Mucosa of descending colon (tissue), 3 donors: ENCODE measurements at places on chromosomes 12 and 14. TPM values are rescaled to one million over a fixed set of nuclear protein-coding genes. Genes with fewer than 3 reads are reported as not detected.

ANKRD33 gene
- 0.46 TPM for total RNA-seq

ERP27 gene
- 5.6 TPM for total RNA-seq

WNT1 gene
- total RNA-seq, result not detected

CPSF2 gene
- 33.4 TPM for total RNA-seq

IFI27 gene
- 427 TPM for total RNA-seq

TRHDE gene
- 11.2 TPM for total RNA-seq

RIC8B gene
- total RNA-seq, result 15.2 TPM

IL26 gene
- not detected for total RNA-seq

SLC38A6 gene
- 7.4 TPM for total RNA-seq

CLEC4D gene
- total RNA-seq, result 0.39 TPM

C12orf50 gene
- not detected for total RNA-seq

GPRC5A gene
- 320 TPM for total RNA-seq

FOS gene
- 292 TPM for total RNA-seq

KRT75 gene
- total RNA-seq, result not detected

KCNA5 gene
- 0.20 TPM for total RNA-seq

ATG2B gene
- 22.1 TPM for total RNA-seq

PRB2 gene
- not detected for total RNA-seq
